Spleen (tissue), 13 donors: ENCODE measurements at places on chromosomes 7 and 10. TPM values are rescaled to one million over a fixed set of nuclear protein-coding genes. Genes with fewer than 3 reads are reported as not detected.

DNA sequence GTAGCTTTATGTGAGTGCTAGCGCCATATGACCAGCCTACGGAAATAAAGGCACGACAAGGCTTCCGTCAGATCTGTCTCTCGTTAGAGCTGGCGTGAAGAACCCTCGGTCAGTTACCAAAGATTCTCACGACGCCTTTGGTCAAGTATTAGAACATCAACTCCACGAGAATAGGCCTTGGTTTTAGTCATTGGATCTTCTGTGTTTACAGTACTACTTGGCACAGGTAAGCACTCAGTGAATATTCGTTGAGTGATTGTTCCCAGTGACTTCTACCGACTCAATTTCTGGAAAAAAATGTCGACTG lies 316 bp downstream of the RBM48 start:
- DNase-seq: no peak
- H3K4me3 ChIP-seq: peak overlapping the region; percentile 86
- no peaks in the 10 kb centered on the region for H3K27me3 ChIP-seq
- H3K36me3 ChIP-seq: peaks cover 16% of the 10 kb centered on the region
- H3K27ac ChIP-seq: peak overlapping the region; percentile 92

DNA sequence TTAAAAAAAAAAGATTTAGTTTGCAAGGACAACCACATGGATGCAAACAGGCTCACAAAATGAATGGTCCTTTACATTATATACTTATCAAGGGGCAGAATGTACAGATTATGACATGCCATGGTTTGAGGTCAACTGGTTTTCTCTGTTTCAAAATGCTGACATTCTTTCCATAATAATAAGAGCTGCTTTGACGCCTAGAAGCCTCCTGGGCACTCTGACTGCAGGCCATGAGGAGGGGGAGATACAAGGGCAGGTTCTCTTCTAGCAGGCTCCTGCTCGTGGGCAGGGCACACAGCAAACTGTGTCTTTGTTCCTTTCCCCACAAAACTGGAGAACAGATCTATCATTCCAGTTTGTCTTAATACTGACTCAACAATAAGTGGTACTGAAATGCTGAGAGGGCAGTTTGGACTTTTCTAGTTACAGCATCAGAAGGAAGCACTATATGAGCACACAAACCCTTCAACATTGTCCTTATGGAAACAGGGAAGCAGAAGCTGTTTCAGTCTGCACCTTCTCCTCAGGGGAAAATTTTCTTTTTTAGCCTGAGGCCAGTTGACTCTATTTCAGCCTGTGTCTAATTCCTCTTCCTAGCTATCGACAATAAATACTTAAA lies 314.9 kb upstream of the AOAH start:
- no peak overlapping the region for H3K4me3 ChIP-seq
- H3K36me3 ChIP-seq: peaks cover 64% of the 10 kb centered on the region
- H3K4me1 ChIP-seq: no peaks in the 10 kb centered on the region
- H3K27me3 ChIP-seq: no peaks in the 10 kb centered on the region
- no peak for DNase-seq
- no peak overlapping the region for H3K27ac ChIP-seq

DNA sequence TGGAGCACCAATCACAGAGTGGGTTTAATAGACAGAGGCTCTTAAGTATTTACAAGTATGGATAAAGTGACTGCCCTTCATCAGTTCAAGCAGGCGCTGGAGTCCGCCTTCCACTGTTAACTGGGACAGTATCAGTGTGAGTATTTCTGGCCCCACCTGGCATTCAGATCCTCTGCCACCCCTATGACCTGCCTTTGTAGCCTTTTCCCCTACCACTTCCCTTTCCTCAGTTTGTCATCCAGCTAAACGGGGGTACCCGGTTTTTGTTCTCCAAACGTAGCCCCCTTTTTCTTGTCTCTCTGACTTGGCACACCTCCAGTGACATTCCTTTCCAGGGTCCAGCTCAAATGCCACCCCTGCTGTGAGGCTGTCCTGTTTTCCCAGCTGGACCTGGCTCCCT lies 134.4 kb downstream of the SNX10 start:
- no peak overlapping the region for H3K4me3 ChIP-seq
- no peaks in the 10 kb centered on the region for H3K4me1 ChIP-seq
- no peaks in the 10 kb centered on the region for H3K36me3 ChIP-seq
- no peaks in the 10 kb centered on the region for H3K27me3 ChIP-seq
- H3K27ac ChIP-seq: no peak overlapping the region
- no peak for DNase-seq

- no peaks in the 10 kb centered on the region for H3K4me1 ChIP-seq
- H3K27ac ChIP-seq: no peak overlapping the region
- H3K36me3 ChIP-seq: no peaks in the 10 kb centered on the region
- DNase-seq: no peak
- H3K27me3 ChIP-seq: no peaks in the 10 kb centered on the region
Measured at GRCh38 chr10:81680359-81680758, 194.6 kb upstream of the NRG3 start.

- DNase-seq: peak; percentile 63
- H3K36me3 ChIP-seq: no peaks in the 10 kb centered on the region
- no peaks in the 10 kb centered on the region for H3K4me1 ChIP-seq
- H3K27ac ChIP-seq: no peak overlapping the region
Measured at GRCh38 chr10:130027716-130028464, 63.8 kb upstream of the EBF3 start.

- peaks cover 40% of the 10 kb centered on the region for H3K27me3 ChIP-seq
- peaks cover 22% of the 10 kb centered on the region for H3K4me1 ChIP-seq
- no peak overlapping the region for H3K27ac ChIP-seq
- DNase-seq: peak; percentile 56
- H3K4me3 ChIP-seq: no peak overlapping the region
- no peaks in the 10 kb centered on the region for H3K36me3 ChIP-seq
Measured at GRCh38 chr7:483656-484355, 35.8 kb downstream of the PDGFA start.

DNA sequence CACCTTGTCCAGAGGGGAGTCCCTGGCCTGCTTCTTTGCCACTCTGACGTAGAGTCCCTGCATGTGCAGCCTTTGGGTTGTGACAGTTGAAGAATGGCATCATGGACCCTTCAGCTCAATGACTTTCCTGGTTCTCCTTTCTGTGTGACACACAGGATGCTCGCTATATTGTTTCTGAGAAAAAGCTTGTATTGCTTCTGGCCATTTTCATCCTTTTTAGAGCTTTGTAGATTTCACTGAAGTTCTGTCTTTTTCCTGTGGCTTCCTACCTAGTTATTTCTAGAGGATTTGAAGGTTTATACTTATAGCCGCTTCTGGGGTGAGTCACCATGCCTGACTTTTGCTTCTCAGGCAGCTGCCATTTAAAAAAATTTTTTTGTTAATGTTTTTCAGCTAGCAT lies 27.0 kb downstream of the SND1 start:
- H3K4me1 ChIP-seq: no peaks in the 10 kb centered on the region
- H3K27ac ChIP-seq: no peak overlapping the region
- peaks cover 60% of the 10 kb centered on the region for H3K36me3 ChIP-seq
- no peak overlapping the region for H3K4me3 ChIP-seq
- no peak for DNase-seq

DNA sequence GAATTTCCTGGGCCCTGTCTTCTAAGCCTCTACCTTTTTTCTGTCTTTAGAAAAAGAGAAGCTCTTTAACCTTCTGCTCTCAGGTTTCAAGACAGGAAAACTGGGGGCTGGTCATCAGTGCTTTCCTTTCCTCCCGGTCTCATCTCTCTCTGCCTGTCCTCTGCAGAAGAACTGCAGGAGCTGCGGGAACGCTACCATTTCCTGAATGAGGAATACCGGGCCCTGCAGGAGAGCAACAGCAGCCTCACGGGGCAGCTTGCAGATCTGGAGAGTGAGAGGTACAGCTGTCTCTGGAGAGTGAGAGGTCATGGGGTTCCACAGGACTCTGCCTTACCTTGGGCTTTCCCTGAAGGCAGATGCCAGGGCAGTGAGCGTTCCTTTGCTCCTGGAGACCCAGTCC lies 12.7 kb downstream of the CCDC136 start:
- peaks cover 11% of the 10 kb centered on the region for H3K36me3 ChIP-seq
- no peak overlapping the region for H3K27ac ChIP-seq
- H3K27me3 ChIP-seq: no peaks in the 10 kb centered on the region
- no peak for DNase-seq
- H3K4me3 ChIP-seq: no peak overlapping the region
- H3K4me1 ChIP-seq: no peaks in the 10 kb centered on the region

DNA sequence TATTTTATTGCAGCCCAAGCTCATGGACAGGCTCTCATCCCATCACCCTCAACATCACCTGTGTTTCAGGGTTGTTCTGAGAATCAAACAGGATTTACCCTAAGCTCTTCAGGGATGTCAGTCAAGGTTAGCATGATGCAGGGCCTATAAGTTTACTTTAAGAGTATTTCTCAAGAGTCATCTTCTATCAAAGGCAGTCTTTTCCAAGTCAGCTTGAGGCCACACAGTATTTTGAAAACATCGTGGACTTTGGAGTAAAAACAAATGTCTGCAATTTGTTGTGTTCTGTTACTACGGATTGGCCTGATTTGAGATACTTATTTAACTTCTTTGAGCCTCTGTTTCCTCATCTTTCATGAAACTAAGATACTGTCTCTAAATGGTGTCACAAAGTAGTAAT lies 42.0 kb upstream of the NRP1 start:
- no peak overlapping the region for H3K27ac ChIP-seq
- H3K27me3 ChIP-seq: no peaks in the 10 kb centered on the region
- no peaks in the 10 kb centered on the region for H3K4me1 ChIP-seq
- no peak for DNase-seq

- no peak for DNase-seq
- no peak overlapping the region for H3K4me3 ChIP-seq
- H3K27me3 ChIP-seq: peaks cover 14% of the 10 kb centered on the region
- H3K4me1 ChIP-seq: no peaks in the 10 kb centered on the region
Measured at GRCh38 chr7:7522421-7522820, 13.3 kb downstream of the COL28A1 start.

- H3K27ac ChIP-seq: no peak overlapping the region
- DNase-seq: no peak
- H3K27me3 ChIP-seq: no peaks in the 10 kb centered on the region
- H3K4me1 ChIP-seq: no peaks in the 10 kb centered on the region
- H3K36me3 ChIP-seq: no peaks in the 10 kb centered on the region
Measured at GRCh38 chr7:144408121-144408520, 4.6 kb upstream of the NOBOX start.

- H3K36me3 ChIP-seq: no peaks in the 10 kb centered on the region
- H3K4me1 ChIP-seq: no peaks in the 10 kb centered on the region
- no peak overlapping the region for H3K4me3 ChIP-seq
- no peaks in the 10 kb centered on the region for H3K27me3 ChIP-seq
- no peak for DNase-seq
Measured at GRCh38 chr10:105187243-105187642, 546.2 kb downstream of the SORCS3 start.

DNA sequence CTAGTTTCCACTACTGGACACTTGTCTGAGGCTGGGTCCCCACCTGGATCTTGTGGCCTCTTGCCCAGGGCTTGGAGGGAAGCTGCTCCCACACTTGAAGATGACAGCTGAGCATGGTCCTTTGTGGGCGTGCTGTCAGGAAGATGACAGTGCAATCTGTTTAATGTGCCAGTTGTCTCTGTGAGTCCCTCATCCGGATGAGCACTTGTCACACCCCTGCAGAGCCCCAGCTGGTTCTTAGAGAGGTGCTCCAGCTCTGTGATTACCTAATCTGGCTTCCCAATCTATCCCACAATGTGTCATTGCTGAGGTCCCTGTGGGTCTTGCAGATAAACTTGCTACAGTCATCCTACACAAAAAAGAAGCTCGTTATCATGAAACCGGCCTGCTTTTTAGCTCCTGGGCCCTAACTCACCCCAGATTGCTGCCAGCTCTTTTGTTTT lies 34.8 kb upstream of the CCSER2 start:
- no peak overlapping the region for H3K27ac ChIP-seq
- H3K27me3 ChIP-seq: no peaks in the 10 kb centered on the region
- H3K36me3 ChIP-seq: no peaks in the 10 kb centered on the region
- H3K4me3 ChIP-seq: no peak overlapping the region

- H3K27ac ChIP-seq: no peak within 1 kb of the TSS
- H3K36me3 ChIP-seq: no peaks in the 10 kb centered on the region
- H3K4me3 ChIP-seq: peak within 1 kb of the TSS; percentile 45
- peaks cover 62% of the 10 kb centered on the region for H3K27me3 ChIP-seq
Measured at GRCh38 chr10:86366033-86366901, at the start of gene GRID1. Gene GRID1, minus strand, starts transcription at chr10:86366795.

CCT6A gene
- 113 TPM for polyA plus RNA-seq

TUBAL3 gene
- polyA plus RNA-seq: not detected

MEIG1 gene
- polyA plus RNA-seq: 0.64 TPM
